ENCODE measurements at places on chromosomes 11 and 22.

GRCh38 chr11:87116185-87116584, 78.5 kb downstream of the TMEM135 start:
- no peak for DNase-seq

- DNase-seq, result no peak
Measured at GRCh38 chr22:47033648-47034000, 271.2 kb downstream of the TBC1D22A start.

DNA sequence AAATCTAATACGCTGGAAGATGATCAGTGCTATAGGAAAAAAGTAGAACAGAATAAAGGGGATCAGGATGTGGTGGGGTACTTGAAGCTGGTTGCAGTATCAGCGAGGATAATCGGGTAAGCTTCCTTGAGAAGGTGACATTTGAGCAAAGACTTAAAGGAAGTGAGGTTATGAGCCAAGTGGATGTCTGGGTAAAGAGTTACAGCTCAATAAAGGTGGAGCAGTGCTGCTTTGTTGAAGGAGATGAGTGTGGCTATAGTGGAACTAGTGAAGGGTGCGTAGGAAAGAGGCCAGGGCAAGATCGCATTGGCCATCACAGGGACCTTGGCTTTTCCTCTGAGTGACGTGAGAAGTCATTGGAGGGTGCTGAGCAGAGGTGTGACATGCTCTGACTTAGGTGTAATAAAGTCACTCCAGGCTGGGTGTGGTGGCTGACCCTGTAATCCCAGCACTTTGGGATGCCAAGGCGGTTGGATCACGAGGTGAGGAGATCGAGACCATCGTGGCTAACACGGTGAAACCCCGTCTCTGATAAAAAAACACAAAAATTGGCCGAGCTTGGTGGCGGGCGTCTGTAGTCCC, 2.3 kb upstream of the SYVN1 start:
- no peak for DNase-seq

DNA sequence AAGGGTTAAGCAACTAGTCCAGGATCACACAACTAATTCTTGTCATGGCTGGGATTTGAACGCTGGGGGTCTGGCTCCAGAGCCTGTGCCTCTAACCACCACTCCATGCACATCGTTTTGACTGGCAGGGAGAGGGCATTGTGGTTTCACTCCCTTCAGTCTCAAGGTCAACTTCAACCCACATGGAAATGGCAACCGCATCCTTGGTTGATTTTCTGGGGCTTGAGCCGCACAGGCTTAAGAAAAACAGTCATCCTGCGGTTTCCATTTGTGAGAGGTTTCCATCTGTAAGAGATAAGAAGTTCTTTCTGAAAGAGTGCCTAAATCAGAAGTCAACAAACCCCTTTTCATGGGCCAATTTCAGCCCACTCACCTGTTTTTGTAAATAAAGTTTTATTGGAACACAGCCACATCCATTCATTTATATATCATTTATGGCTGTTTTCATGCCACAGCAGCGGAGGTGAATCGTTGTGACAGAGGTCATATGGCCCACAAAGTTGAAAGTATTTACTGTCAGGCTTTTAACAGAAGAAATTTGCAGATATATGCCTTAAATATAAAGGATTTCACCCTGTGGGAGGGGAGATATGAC, 65.7 kb downstream of the SGSM1 start:
- DNase-seq, result no peak

GRCh38 chr11:60371854-60372253, 6.5 kb upstream of the MS4A7 start:
- no peak for DNase-seq

DNA sequence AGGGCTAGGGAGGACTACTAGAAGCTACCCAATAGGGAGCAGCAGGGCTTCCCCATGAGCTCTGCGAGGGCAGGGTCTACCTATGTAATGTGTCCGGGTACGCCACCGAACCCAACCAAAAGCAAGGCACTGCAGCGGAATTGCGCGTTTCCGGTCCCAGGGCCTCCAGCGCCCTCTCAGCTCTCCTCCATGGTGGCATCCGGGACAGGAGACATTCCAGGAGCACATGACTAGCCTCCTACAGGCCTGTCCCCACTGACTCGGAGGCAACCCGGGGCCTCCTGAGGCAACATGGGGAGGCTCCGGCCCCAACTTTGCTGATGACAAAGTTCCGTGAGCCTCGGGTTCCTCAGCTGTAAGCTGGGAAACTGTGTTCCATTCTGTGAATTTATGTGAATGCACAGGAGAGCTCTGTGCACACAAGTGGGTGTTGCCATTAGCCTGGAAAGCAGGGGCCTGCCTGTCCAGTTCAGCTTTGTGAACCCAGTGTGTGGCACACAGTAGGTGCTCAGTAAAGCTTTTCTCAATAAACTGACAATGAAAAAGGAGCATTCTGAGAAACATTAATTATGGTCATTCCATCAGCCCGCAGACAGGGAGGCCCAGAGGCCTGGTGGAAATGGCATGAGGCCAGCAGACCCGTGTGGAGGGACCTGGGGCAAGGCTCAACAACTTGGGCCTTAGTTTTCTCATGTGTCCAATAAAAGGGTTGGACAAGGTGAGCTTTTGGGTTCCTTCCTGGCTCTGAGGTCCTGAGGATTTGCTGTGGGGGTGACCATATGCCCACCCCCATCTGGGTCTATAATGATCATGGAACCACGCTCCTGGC, 50.3 kb downstream of the CHRDL2 start:
- no peak for DNase-seq

DNA sequence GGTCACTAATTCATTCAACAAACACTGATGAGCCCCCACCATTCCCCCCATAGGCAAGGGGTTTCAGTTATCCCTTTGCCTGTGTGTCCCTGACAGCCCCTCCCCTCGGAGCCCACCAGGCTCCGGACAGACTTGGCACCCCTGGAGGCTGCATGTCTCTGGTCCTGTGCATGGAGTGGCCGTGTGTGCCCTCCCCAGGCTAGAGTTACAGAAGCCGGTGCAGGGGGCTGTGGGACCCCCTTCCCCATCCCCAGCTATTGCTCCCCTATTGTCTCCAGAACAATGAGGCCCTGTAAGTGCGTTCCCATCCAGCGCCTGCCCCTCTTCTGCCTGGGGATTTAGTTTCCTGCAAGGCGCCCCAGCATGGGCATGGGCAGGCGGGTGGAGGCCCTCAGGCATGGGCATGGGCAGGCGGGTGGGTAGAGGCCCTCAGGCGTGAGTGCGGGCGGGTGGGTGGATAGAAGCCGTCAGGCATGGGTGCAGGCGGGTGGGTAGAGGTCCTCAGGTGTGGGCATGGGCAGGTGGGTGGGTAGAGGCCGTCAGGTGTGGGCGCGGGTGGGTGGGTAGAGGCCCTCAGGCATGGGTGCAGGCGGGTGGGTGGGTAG, 1.5 kb downstream of the MUC2 start:
- no peak for DNase-seq

DNA sequence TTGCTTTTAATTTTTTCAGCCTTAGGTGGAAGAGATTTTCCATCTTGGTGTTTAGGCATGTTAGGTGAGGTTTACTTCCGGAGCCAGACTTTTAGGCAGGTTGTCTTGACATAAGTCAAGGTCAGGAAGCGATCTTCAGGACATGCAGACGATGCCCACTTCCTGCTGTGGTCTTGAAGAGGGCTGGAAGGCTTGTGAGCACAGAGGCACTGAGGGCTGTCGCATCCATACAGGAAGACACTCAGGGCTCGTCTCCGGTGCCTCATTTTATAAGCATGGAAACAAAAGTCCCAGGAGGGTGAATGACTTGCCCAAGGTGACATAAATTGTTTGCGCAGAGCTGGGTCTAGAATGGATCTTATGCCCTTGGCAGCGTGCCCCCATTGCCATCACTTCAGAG, 30.8 kb downstream of the MARK2 start:
- DNase-seq, result no peak

DNA sequence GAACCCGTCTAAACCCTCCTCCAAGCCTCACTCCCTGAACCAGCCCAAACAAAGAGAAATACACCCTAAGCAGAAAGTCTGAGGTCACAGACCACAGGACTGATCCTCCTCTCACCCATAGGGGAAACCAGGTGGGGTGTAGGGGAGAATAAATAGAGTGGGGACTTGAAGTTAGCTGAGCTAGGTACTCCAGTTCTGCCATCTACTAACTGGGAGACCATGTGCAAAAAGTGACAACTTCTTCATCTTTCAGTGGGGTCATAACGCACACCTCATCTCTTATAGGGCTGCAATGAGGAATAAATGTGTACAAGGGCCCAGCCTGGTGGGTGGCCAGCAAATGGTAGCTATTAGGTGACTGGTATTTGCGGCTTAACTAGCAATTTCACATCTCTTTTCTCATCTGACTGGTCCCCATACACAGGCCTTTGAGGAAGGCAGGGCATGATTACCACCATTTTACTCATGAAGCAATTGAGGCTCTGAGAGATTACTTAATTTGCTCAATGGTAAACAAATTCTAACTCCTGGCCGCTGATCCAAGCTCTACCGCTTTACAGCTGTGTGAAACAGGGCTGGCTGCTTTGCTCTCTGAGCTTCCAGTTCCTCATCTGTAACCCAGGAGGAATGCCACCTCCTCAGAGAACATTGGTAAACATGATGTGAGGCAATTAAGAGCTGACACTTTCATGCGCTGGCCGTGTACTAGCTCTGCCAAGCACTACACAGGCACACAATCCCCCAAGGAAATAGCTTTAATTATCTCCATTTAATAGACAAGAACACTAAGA, 16.6 kb downstream of the TBC1D10A start:
- no peak for DNase-seq

GRCh38 chr11:112801025-112801816, 160.0 kb upstream of the NCAM1 start:
- DNase-seq, result no peak

- DNase-seq, result peak; percentile 22
Measured at GRCh38 chr22:45441138-45441537, 27.6 kb downstream of the RIBC2 start.

DNA sequence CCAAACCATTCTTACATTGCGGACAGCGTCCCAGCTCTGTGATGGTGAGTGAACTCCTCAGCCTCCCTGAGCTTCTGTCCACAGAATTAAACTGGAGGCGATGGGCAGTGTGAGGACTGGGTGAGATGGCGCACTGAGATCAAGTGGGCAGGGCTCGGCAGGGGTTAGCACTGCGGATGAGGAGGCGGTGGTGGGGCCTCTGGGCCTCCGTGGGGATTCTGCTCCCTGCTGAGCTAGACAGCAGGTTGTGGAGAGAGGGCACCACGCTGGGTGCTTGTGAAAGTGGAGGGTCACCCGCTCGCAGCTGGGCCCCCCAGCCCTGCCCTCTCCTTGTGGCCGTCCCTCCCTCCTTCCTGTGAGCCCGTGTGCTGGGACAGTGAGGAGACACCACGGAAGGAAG, 25.6 kb upstream of the PARVG start:
- no peak for DNase-seq

- no peak for DNase-seq
Measured at GRCh38 chr11:102553835-102554282, 23.3 kb upstream of the MMP7 start.

DNA sequence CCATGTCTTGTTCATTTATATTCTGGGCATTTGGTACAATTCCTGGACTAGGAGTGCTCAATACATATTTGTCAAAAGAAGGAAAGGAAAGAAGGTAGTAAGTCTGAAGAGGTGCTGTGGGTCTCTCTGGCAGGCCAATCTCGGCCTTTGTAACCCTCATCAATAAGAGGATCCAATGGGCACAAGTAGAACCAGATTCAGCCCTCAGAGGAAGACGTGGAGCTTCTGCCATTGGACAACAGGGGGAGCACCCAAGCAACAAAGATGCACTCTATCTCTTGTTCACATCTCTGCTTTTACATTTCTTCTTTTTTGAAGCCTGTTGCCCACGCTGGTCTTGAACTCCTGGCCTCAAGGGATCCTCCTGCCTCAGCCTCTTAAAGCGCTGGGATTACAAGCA, 2.2 kb upstream of the VPS11 start:
- DNase-seq, result peak; percentile 44

GRCh38 chr11:101880222-101880621, 34.6 kb upstream of the CEP126 start:
- DNase-seq, result no peak

DNA sequence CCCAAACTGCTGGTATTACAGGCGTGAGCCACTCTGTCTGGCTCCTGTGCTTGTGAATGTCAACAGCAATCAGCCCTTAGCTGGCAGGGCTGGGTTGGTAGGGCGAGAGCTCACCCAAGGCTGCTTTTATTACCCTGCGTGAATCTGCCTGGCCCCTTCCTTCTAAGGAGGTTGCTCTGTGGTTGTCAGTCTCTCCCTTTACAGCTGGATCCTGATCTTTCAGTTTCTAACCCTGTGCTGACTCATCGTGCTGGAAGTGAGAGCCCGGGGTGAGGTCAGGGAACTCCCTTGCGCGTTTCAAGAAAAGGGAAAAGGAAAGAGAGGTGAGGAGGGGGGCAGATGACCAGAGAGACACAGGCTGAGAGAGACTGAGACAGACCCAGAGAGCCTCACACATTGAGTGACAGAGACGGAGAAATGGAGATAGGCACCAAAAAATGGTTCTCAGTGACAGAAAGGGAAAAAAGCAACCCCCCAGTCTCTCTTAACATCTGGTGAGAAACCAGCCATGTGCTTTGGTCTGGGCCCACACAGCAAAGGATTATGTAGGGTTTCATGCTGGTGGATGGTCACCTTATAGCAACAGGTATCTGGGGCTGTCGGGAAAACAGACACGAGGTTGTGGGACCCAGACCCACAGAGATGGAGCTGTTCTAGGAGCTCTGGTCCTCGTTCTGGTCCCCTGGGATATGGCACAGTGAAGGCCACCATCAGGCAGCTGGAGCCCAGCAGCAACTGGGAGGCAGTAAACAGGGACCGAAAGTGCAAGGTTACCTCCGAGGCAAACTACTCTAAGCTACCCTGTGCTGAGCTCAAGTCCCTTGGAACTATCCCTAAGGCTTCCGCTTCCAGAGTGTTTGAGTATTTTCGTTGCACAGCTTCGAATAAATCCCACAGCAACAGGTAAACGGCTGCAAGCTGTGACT, 2.5 kb downstream of the TCN2 start:
- DNase-seq, result no peak

Measured in activated naive CD4-positive, alpha-beta T cell treated with anti-CD3 and anti-CD28 coated beads, Interleukin-2, amount 50 U/mL, for 16 hours (primary cell).